Stimulated activated CD8-positive, alpha-beta memory T cell treated with anti-CD3 and anti-CD28 coated beads, Interleukin-2, amount 100 ng/mL, for 1 hour (primary cell): ENCODE measurements at places on chromosomes 11 and 22.

DNA sequence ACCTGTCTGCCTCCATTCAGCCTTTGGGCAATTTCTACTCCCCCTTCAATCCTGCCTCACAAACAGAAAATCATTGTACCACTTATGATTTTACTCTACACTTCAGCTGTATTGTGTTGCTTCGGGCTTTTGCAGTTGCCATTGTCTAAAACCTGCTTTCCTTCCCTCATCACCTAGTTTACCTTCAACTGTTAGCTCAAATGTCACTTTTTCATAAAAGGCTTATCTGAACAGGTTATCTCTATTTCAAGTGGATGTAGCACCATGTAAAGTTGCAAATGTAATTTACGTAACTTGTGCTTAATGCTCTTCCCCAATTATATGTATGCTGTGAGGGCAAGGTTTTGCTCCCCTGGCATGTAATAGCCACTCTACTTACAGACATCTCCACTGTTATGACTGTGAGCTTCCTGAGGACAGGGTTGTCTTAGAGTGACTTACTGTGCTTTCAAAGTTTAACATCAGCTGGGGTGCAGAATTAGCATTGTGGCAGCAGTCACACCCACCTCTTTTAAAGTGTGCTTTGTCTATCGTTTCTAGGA is 5.4 kb downstream of the RPS25 start:
- no peak for DNase-seq

- DNase-seq, result no peak
Measured at GRCh38 chr22:28917747-28918549, 34.6 kb downstream of the ZNRF3 start.

- DNase-seq, result no peak
Measured at GRCh38 chr11:43548916-43549315, 131.6 kb upstream of the HSD17B12 start.

GRCh38 chr22:28241656-28242290 is 322.7 kb upstream of the PITPNB start:
- DNase-seq, result no peak

GRCh38 chr11:113351480-113351879 is 36.1 kb upstream of the ANKK1 start:
- no peak for DNase-seq

DNA sequence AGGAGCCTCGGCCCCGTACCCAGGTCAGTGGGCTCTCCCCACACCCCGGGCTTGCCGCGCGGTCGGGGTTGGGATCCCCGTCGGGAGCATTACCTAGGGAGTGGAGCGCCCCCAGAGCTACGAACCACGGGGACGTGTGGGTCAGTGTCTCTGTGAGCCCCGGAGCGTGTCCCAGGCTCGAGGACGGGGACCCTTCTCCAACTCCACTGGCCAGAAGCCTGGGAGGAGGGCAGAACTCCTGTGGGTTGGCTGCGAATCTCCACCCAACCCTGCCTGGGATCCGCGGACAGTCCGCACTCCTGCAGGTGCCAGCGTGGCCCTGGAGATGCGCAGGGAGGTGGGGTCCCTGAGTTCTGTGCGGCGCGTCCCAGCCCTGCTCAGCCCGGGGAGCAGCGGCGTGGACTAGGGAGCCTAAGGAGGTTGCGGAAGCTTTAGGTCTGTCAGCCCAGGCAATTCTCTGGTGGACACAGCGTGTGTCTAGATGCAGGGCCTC is 346 bp downstream of the PPFIBP2 start:
- no peak for DNase-seq
